SHP77 treated with DMSO at 0.1 percent for 48 hours (cell line): ENCODE measurements at places on chromosomes 5 and 9.

DNA sequence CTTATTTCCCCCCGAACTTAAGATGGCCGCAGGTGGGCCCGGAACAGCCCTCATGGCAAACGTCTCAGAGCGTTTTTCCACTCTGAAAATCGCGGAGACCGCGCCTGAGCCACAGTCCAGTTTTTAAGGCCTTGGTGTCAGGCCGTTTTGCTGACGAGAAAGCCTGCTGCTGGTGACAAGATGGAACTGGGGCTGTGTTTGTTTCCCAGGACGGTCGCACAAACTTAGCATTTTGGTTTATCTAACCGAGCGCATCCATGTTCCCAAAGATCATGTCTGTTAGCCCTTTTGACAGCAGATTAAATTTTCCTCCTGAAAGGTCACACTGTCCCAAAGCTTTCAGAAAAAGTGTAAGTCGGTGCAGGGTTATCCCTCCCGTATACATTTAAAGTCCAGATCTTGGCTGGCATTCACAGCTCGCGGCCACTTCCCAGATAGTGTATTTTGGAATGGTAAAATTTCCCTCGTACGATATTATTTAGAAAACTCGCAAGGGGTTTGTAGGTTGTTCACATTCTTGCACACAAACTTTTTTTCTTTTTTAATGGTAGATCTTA is 812 bp downstream of the SREK1 start:
- no peak for DNase-seq

GRCh38 chr9:73168298-73168934 is 16.8 kb downstream of the ANXA1 start:
- DNase-seq = no peak

- DNase-seq = no peak
Observed at GRCh38 chr5:138775034-138775433, 21.8 kb downstream of the CTNNA1 start.

DNA sequence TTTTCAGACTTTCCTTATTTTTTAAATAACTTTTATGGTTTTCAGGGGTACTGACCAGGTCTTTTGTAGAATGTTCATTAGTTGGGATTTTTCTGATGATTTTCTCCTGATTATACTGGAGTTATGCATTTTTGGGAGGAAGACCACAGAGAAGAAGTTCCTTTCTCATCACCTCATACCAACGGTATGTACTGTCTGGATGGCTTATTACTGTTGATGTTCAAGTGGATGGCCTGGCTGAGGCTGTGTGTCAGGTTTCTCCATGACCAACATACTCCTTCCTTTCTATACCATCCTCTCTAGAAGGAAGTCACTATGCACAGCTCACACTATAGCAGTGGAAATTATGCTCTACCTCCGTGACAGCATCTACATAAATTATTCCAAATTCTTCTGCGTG is 71.1 kb upstream of the NR3C1 start:
- DNase-seq = no peak

DNA sequence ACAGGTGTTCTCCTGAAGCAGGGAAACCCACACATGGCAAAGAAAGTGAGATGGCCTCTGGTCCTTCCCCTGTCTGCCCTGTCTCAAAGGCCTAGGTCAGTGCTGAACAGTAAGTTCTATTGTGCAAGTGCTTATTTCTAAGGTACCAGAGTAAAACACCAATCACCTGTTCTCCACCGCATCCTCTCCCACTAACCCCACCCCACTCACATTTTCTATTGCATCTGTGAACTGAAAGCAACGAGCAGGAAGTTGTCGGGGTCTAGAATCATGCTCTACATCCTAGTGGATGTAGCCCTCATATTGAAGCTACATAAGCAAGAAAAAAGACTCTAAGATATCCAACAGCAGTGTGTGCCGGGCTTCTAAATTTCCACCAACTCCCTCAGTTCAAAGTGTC is 265.9 kb downstream of the ENC1 start:
- no peak for DNase-seq

- no peak for DNase-seq
Observed at GRCh38 chr9:5579881-5580280, 49.0 kb upstream of the RIC1 start.

DNA sequence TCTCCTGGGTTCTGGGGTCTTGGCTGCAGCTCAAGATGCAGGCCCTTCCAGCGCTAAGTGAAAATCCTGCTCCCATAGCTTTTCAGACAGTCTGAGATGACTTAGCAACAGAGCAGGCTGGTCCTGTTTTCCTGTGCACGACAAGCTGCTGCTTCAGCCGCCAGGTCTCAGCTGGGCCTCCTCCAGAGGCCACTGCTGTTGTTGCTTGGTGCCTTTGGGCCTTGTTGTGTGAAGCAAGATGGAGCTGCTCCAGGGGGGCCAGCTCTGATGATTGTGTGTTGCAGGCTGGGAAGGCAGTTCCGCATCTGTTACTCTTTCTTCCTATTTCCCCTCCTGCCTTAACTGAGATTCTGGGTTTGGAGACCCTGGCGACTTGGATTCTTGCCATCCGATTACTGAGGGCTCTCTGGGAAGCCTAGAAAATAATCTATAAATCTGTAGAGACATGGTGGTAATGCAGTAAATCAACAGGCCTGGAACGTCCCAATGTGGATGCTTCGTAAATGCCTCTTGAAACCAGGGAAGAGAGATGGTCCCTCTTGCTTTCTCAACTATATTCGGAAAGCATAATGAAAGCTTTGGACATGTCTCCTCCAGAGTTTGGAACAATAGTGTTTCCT is 3.2 kb downstream of the MAP1B start:
- no peak for DNase-seq

GRCh38 chr5:143887903-143888665 is 76.1 kb downstream of the HMHB1 start:
- peak; percentile 60 for DNase-seq

DNA sequence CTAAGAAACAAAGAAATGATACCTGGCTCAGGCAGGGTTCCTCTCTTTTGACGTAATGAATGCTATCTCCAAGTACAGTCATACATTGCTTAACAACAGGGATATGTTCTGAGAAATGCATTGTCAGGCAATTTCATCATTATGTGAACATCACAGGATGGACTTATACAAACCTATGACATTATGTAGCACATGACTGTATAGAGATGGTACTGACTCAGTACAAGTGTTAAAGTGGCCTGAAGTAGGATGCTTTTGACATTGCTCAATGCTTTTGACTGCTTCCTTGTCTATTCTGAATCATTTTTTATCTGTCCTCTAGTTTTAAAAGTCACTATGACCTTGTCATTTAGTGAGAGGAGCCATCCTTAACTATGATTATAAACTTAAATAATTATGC is 147.6 kb downstream of the NR2F1-AS1 start:
- DNase-seq = no peak

DNA sequence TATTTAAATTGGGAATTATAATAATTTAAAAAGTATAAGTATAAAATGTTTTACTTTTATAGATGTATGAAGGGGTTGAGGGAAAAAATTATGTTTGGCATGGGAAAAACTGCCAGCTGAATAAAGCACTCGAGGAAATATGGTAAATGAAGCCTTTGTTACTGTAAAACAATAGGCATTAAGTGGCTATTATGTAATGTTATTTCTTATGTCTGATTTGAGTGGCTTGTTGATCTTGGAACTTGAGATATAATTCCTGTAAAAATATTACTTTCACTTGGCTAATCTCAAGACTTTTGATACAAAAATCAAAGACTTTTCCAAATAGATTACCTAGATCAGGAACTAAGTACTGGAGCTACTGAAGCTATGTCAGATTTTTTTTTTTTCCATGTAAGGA is 182.9 kb downstream of the CD180 start:
- DNase-seq = no peak

GRCh38 chr9:14315875-14316601 is 2.1 kb upstream of the NFIB start:
- no peak for DNase-seq

DNA sequence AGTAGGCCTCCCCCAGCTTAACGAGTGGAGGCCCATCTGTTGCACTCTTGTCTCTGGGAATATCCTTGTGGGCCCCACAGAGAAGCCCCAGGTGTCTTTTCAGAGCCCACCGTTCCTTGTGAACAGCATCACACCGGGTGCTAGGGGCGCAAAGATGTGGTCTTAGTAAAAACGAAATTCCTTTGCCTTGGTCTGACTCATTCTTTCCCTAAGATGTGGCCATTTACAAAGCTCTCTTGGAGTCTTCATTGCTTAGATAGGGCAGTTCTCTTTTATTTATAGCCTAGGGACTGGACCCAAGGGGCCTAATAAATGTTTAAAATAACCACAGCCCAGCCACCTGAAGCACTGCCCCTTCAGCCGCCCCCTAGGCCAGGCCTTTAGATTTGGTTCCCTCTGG is 52.8 kb upstream of the RPL26L1 start:
- DNase-seq = no peak
